ENCODE measurements at places on chromosomes 5 and 9.

DNA sequence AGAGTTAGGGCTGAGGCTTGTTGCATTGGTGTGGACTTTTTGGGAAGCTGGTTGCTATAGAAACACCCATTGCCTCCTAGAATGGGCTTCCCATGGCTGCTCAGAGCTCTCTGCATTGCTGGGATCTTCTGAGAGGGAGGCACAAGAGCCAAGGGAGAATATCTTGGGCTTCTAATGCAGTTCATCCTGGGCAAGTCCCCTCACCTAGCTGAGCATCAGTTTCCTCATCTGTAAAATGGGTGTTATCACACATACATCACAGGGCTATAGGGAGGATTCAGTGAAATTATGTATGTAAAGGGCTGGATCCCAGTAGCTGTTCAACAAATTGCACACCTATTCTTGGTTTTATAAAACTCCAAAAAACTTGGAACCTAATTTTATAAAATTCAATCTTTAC lies 106.1 kb upstream of the ALDH1B1 start:
- no peak for DNase-seq

GRCh38 chr9:128054087-128054486 lies 13.0 kb downstream of the NAIF1 start:
- DNase-seq = no peak

- no peak for DNase-seq
Observed at GRCh38 chr9:127825319-127826051, 22.8 kb downstream of the FPGS start.

- DNase-seq = no peak
Observed at GRCh38 chr5:64766941-64767340, 1.6 kb downstream of the SREK1IP1 start.

DNA sequence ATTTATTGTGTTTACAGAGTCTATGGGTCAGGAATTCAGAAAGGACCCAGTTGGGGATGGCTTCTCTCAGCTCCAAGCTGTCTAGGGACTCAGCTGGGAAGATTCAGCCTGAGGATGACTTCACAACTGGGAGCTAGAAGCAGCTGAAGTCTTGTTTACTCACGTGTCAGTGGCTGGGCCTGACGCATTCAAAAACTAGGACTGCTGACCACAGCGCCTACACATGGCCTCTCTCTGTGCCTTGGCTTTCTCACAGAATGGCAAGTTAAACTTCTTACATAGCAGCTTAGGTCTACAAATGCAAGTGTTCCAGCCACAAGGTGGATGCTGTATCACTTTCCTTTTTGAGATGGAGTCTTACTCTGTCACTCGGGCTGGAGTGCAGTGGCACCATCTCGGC lies 16.3 kb upstream of the PPP2CA start:
- no peak for DNase-seq

- no peak for DNase-seq
Observed at GRCh38 chr9:13967011-13967410, 346.9 kb downstream of the NFIB start.

DNA sequence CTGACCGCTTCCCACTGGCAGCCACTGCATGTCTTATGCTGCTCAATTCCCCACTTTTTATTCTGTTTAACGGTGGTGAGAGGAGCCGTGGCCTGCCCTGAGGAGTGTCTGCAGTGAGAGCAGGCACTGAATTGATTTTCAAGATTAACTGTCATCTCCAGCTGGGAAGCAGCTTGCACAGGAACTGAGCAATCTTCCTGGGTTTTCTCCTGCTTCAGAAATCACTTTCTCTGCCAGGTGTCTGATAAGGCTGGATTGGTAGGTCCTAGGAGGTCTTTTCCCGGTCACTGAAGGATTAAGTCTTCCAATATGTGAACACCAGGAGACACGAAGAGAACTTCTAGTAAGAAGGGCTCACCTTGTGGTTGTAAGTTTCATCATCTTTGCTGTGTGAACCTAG lies 181.1 kb upstream of the RAD23B start:
- no peak for DNase-seq

GRCh38 chr5:134084570-134084969 lies 29.9 kb upstream of the TCF7 start:
- no peak for DNase-seq

GRCh38 chr5:179827680-179828079 lies 7.0 kb downstream of the SQSTM1 start:
- DNase-seq = no peak

GRCh38 chr9:78905387-78905786 lies 608.5 kb downstream of the PSAT1 start:
- DNase-seq = no peak

DNA sequence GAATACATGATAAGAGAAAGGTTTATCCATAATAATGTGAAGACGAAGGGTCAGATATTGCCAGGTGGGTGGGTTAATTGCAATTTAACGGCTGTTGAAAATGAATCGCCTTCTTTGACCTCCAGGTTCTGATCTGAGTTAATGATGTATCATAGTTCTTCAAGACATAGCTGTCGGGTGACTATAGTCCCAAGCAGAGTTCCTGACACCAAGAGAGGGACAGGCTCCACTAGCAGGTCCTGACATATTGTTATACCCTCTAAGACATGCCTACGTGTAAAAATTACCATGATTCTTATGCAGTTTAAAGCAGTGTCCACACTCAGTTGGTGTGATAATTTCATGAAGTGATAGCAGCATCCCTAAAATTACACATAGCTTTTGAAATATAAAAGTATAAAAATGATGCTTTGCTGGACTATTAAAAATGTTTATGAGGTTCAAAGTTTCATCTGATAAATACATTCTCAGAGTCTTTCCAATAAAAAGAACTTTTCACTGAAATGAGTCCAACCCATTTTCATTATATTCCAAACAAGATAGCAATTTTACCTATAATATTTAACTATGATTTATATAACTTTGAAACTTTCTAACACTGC lies 53.0 kb downstream of the NTRK2 start:
- DNase-seq = no peak

- no peak for DNase-seq
Observed at GRCh38 chr5:149348518-149348917, 3.2 kb downstream of the GRPEL2 start.

- DNase-seq = no peak
Observed at GRCh38 chr5:108720391-108720790, 27.3 kb upstream of the FER start.

DNA sequence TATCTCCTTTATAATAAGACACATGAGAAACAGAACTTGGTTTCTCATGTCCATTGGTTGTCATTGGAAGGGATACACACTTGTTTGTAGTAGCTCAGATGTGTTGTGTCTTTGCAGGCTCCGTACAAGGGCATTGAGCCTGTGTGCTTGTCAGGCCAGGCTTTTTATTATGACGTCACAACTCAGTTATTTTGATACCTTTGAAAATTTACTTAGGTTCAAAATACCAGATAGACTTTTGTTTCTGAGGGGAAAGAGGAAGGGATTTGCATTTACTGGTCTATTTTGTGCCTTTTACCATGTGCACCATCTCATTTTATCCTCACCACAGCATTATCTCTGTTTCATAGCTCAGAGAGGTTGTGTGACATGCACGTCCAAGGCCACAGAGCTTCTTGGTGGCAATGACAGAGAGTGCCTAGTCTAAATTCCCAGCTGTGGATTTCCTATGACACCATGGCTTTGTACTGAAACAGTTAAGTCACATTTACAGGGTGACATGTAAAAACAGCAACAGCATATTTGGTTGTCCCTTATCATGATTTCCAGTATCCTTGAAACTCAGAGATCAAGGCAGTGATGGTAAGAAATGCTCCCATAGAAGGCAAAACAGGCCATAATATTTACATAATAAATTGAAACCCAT lies 268.7 kb downstream of the AOPEP start:
- no peak for DNase-seq

DNA sequence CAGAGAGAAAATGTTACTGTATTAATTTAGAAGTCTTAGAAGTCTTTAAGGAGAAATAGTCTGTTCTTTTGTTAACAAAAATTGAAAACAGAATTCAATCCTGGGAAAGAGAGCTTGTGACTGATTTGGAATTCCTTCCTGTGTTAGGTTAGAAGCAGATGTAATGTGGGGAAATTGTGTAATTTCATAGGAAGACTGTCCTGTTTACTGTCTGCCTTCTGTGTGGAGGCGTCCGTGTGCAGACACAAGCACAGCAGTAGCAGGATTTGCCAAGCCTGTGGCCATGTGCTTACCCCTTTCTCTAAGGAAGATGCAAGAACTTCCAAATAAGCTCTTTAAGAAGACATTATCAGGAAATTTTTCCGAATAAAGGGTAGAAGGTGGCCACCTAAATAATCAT lies 36.7 kb upstream of the F2R start:
- no peak for DNase-seq

DNA sequence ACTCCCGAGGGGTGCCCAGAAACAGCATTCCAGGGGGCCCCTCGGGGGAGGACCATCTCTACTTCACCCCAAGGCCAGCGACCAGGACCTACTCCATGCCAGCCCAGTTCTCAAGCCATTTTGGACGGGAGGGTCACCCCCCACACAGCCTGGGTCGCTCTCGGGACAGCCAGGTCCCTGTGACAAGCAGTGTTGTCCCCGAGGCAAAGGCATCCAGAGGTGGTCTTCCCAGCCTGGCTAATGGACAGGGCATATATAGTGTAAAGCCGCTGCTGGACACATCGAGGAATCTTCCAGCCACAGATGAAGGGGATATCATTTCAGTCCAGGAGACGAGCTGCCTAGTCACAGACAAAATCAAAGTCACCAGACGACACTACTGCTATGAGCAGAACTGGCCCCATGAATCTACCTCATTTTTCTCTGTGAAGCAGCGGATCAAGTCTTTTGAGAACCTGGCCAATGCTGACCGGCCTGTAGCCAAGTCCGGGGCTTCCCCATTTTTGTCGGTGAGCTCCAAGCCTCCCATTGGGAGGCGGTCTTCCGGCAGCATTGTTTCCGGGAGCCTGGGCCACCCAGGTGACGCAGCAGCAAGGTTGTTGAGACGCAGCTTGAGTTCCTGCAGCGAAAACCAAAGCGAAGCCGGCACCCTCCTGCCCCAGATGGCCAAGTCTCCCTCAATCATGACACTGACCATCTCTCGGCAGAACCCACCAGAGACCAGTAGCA lies 83.9 kb downstream of the GOLPH3 start:
- DNase-seq = no peak

- no peak for DNase-seq
Observed at GRCh38 chr9:124477211-124477647, 27.0 kb downstream of the ADGRD2 start.

GRCh38 chr5:173707392-173707791 lies 90.9 kb upstream of the BOD1 start:
- DNase-seq = no peak

DNA sequence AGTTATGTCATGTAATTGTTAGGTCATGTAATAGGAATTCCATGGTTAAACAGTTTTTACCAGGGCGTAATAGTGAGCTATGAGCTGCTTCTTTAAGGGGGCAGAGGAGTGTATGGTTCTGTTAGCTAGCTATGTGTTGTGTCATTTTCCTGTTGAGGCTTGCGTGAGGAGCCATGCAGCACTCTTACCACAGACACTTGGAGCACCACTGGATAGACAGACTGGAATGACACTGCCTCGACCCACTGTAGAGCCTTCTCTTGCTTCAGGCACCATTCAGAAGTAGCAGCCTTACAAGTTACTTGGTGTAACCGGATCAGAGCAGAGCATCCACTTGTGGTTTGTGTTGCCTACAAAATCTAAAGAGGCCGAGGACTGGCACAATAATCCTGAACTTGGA lies 28.3 kb upstream of the STOM start:
- no peak for DNase-seq

- no peak for DNase-seq
Observed at GRCh38 chr5:32308946-32309345, 3.8 kb downstream of the MTMR12 start.

DNA sequence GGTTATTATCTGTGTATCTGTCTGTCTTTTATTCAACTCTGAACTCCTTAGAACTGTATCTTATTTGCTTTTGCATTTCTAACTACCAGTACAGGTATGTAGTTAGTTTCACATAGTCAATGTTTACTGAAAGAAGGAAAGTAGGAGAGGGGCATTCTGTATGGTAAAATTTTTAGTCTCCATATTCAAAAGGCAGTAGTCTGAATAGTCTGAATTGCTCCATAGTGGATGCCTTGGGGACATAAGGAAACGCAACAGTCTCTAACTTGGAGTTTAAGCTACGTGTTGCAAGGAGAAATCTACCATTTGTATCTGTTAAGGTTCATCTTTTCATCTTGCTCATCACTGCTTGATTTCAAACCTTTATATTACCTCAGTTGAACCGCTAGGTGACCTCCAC lies 26.2 kb downstream of the RASGRF2 start:
- DNase-seq = no peak

DNA sequence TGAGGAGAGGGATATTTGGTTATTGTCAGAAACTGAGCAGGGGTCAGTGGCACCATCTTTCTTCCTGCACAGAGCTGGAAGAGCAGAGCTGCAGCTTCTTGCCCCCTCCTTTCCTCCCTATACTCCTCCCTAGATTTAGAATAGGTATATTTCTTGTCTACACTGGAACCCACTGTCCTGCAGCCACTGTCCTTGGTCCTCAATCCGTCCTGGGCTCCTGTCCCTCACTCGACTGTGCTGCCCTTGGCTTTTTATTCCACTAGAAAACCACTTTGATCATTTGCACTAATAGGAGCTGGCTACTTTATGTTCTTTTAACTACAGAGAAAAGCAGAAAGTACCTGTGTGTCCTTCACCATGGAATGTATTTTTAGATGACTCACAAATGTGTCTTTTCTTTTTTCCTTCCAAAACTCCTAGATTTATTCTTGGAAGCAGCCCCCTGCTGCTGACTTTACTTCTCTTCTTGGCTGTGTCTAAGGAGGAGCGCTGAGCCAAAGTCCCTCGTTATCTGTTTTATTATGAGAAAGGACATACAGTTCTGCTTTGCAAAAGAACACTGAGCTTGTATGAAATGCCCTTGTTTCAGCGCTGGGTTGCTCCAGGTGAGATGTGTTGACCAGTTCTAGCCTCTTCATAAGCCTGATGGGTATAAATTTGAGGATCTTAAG lies 150.9 kb downstream of the SEMA6A start:
- no peak for DNase-seq

DNA sequence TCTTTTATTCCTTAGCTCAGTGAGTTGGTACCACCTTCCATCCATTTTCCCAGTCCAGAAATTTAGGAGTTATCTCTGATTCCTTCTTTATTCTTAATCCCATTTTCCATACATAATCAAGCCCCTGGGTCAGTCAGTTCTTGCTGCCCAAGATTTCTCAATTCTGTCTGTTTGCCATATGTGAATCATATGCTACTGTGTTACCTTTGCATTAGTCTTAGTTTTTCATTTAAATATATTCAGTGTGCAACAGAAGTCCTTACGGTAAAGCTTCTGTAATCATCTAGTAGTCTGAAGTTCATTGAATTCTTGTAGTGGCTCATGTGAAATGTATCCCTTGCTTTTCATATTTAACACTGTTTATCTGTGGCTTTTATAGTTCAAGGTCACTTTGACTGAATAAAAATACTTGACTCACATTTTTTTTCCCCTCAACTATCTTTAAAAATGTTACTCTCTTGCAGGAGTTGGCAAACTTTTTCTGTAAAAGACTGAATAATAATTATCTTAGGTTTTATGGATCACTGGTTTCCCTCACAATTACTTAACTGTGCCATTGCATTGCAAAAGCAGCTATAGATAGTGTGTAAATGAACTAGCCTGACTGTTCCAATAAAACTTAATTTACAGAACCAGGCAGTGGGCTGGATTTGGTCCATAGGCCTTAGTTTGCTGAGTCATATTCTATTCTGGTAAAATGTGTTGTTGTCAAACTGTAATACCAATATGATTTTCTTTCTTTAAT lies 6.9 kb downstream of the KIAA1958 start:
- no peak for DNase-seq

GRCh38 chr5:146924132-146924531 lies 45.6 kb upstream of the PPP2R2B start:
- no peak for DNase-seq

Data from stimulated activated CD8-positive, alpha-beta memory T cell treated with anti-CD3 and anti-CD28 coated beads, Interleukin-15, amount 100 ng/mL, for 48 hours (primary cell).